Sigmoid colon (tissue), 7 donors: ENCODE measurements at places on chromosomes 3 and 15. TPM values are rescaled to one million over a fixed set of nuclear protein-coding genes. Genes with fewer than 3 reads are reported as not detected.

DNA sequence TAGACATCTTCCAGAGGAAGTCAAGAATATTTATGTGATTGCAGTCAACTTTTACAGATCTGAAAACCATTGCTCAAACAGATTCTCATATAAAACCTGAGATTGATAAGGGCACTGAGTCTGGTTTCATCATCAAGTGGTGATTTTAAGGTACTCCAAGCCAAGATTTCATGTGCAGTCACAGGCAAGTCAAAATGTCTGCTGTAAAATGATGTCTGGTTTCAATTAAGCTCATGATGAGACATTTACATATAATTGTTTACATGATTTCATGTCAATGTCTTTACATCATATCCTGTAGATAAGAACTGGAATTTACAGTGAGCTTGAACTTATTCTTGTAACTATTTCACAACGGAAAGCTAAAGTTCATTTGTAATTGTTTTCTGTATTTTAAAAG lies 1215.5 kb downstream of the ROBO2 start:
- no peak for DNase-seq

GRCh38 chr3:114884213-114884923 lies 262.7 kb downstream of the ZBTB20 start:
- no peak for DNase-seq

DNA sequence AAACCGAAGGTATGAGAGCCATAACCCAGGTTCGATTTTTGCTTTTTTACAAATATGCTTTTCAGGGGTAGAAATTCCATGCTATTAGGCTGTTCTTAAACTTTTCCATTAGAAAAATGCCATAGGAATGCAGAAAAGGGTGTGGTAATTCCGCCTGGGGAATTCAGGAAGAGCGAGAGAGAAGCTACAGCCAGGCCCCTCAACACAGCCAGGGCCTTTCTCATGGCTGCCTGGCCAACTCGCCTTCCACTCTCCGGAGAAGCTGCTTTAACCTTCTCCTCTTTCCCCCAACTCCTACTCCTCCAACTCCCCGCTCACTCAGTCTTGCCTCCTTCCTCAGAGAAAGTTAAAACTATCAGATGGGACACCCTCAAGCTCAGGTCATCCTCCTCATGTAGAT lies 9.1 kb upstream of the TICRR start:
- DNase-seq: no peak

DNA sequence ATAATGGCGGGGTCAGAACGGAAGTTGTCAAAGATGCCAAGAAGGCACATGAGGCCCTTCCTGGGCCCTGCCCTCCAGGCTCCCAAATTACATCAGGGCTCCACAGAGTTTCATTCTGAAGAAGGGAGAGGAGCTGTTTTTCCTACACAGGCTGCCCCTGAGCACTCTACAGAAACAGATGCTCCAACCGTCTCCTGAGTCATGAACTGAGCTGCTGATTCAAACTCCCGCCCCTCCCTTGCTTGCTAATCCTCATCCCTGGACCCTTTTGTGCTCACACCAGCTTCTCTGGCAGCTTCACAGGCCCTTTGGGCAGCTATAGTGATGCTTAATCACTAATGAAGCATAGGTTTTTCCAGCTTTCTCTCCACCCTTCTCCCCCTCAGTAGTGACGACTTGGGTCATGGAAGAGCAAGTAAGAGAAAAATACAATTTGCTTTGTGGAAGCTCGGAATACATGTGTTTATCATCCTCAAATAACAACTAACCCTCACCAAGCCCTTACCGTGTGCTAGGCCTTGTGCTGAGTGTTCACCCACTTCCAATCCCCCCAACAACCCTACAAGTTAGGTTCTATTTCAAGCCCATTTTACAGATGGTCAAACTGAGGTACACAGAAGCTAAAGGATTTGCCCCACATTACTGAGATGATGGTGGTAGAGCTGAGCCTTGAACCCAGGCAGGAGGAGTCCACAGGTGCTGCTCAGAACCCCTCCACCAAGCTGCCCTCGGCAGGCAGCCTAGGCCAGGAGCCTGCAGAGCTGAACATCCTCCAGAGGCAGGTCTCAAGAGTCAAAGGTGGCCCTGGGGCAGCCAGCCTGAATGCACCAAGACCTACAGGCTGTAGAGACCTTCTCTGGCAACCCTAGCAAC lies 21.9 kb downstream of the MEGF11 start:
- no peak for DNase-seq

DNA sequence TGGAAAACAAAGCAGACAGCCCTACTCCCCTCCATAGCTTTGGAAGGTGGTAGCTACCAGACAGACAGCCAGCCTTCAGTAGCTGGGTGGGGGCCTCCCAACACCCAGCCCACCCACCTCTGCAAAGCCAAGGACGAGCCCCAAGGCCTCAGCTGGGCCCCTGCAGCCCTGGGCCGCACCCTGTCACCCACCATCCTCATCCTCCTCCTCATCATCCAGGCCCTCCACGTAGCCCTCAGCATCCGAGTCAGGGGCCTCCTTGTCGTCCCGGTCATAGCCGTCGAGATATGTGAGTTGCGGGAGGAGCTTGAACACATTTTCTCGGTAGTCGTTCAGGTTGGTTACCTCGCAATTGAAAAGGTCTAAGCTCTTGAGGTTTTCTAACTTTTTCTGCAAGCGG lies 36.5 kb downstream of the ANP32A start:
- DNase-seq: no peak

DNA sequence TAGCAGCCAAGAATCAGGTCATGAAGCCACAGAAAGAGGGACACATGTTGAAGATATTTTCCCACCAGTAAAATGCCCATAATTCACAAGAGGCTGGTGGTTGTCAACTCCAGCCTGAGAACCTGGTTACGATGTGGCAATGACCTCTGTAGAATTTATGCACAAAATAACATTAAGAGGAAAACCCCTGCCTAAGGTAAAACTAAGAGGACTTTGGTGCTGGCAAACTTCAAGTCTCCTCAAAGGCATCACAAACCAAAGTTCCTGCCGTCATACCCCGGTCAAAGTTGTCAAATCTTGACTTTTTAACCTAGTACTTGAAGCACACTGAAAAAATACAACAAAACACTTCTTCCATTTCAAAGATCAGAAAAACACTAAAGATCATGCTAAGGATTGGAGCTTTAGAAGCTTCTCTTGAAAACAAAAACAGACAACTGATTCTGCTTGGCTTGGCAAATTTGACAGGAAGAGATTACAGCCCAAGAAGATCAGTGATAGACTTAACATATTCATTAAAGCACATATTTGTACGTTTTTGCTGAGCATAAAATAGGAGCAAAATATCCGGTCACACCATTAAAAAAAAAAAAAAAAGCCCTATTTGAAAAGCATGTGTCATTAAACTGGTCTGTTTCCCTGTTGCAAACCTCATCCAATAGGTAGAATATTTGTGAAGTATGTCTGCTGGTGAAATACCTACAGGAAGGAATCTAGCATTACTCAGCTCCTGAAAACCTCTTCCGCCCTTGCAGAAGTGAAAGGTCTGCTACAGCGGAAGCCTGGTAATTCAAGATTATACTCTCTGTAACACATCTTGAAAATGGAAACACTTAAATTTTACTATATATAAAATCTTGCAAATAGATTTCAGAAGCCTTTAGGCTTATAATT lies 22.8 kb downstream of the EIF4E3 start:
- no peak for DNase-seq

Gene VILL
- polyA plus RNA-seq: 175 TPM

Gene POPDC2
- polyA plus RNA-seq: 1.2 TPM

Gene ARNT2
- polyA plus RNA-seq: 1.8 TPM

Gene SHQ1
- 9.2 TPM for polyA plus RNA-seq

Gene CX3CR1
- polyA plus RNA-seq: not detected
